Stimulated activated CD4-positive, alpha-beta T cell treated with anti-CD3 and anti-CD28 coated beads, Interleukin-15, amount 100 ng/mL, for 48 hours (primary cell): ENCODE measurements at places on chromosomes 5 and 9.
A peak's percentile ranks its signal among the peaks of the same experiment; 100 is the strongest.

DNA sequence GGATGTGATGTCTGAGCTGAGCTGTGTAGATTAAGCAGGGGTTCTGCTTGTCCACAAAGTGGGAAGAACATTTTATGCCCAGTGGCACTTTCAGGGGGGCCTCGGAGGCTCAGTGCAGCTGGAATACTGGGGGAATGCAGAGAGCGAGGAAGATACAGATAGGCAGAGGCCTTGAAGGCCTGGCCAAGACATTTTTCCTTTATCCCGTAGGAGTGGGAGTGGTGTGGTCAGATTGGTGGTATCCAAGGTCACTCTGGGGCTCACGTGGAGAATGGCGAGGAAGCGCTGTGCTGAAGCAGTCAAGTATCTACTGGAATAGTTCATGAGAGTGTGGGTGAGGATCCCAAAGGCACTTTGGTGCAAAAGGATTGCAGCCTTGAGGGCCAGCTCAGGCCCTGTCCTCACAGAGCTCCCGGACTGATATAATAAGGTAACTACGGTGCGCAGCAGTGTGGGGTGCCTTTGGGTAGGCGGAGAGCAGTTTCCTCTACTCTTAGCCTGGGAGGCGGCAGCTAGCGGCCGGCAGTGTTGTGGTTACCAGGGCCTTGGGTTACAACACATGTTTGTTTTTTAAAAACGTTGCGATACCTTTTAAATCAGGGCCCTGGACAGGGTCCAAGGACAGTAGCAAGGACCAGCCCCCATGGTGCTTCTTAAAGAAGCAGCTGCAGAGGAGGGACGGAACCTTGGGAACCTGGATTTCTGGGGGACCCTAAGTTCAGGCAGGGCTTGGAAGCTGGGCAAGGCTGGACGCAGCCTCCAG, 10.8 kb upstream of the CCDC69 start:
- no peak for DNase-seq

GRCh38 chr5:40796487-40796889, 1.7 kb downstream of the PRKAA1 start:
- no peak for DNase-seq

DNA sequence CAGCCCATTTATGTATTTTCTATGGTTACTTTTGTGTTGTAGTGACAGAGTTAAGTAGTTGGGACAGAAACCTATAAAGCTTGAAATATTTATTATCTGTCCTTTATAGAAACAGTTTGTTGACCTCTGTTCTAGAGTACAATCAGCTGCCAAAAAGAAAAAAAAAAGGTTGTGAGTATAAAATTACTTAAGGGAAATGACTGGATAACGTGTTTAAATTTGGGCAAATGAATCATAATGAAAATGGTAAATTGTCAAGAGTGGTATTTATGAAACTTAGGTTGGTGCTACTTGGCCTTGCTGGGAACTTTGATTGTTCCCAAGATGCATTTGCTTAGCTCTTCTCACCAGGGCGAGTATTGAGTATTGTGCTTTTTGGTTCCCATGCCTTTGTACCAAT, 70.2 kb upstream of the IL6ST start:
- DNase-seq, result no peak

DNA sequence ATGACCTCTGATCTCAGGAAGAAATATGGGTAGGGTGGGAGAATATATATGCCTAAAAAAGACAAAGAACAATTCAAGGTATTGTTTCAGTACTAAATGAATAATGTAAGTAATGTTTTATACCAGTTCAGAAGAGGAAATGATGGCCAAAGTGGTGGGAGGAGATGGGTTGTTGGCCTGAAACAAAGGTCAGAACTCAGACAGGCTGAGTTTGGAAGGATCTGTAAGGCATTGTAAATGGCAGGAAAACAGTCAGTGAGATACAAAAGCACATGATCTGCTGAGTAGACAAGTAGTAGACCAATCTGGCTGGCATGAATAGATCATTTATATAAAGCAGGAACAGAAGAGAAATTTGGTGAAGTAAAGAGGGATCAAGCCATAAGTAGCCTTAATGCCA, 175.8 kb upstream of the PLCXD3 start:
- DNase-seq, result no peak

GRCh38 chr5:10903786-10904560, 142.9 kb upstream of the DAP start:
- DNase-seq, result no peak

DNA sequence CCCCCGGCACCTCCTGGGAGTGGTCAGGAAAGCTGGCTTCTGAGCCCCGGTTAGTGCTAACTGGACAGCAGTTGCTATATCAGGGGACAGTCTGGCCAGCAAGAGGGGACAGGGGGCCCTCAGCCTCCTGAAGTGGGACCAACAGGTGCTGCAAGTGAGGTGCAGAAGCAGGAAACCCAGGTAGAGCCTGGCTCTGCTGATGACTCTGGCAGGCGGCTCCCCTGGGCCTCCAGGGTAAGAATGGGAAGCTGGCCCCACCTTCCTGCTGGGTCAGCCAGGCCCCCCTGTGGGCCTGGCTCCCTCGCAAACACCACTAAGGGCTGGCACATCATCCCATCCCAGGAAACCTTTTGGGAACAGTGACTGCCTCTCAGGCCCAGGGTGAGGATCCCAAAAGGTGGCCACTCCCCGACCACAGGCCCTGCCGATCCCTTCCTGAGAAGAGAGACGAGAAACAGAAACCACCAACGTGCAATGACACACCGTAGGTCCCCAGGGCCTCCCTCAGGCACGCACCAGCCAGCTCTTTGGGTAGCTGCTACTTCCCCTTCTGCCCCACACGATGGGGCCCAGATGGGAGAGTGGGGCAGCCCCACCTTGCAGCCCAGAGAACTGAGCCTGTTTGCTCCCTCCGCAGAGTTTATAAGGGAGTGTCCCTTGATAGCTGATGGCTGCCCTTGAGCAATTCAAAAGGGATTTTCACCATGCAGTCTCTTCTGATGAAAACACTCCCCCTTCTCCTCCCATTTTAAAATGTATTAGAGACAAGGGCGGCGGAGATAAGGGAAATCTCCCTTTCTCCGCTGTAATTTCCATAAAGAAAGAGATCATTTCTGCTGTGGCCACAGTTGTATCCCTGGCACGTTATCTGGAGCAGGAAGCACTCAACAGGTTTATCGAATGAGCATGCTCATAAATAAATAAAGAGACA, 76.8 kb downstream of the STK10 start:
- peak; percentile 88 for DNase-seq

GRCh38 chr5:55441107-55441771, 93.5 kb downstream of the PLPP1 start:
- no peak for DNase-seq

DNA sequence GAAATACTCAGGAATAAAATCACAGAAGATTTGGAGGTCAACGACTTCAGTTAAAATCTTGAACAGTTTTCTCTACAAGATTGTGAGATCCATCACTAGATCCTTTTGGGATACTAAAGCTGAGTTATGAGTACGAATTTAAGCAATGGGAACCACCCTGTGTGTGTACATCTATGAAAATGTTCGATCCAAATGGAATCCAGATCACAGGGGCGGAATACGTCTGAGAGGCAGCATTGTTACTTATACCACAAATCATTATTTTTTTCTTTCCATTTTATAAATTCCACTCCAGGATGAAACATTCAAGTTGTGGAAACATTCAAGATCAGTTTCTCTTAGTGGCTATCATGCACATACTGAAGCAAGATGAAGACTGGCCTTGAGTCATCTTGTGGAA, 239.3 kb upstream of the PAPPA start:
- DNase-seq, result no peak

GRCh38 chr9:85536076-85536475, 205.7 kb downstream of the AGTPBP1 start:
- no peak for DNase-seq

GRCh38 chr9:71770170-71770569, 1.9 kb upstream of the CEMIP2 start:
- DNase-seq, result no peak

- DNase-seq, result peak; percentile 74
Observed at GRCh38 chr9:114387680-114388356, at the start of gene AKNA. Gene AKNA (minus strand): TSS chr9:114387982. CDS start chr9:114381333, 6,649 bp downstream.

DNA sequence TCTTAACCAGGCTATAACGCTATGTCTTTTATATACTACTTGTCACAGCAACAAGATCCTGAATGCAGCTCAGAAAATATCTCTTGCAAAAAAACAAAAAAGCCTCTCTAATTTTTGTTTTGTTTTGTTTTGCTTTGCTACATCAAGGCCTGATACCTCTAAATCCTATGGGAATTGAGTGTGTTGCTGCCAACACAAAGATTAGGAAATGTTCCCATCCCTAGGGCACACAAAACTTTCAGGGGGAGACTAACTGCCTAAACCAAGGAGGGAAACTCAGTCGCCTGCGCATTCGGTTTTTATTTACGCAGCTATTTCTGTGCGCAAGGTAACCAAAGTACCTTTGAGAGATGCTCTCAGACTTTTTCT, 1.7 kb downstream of the SSBP2 start:
- no peak for DNase-seq

DNA sequence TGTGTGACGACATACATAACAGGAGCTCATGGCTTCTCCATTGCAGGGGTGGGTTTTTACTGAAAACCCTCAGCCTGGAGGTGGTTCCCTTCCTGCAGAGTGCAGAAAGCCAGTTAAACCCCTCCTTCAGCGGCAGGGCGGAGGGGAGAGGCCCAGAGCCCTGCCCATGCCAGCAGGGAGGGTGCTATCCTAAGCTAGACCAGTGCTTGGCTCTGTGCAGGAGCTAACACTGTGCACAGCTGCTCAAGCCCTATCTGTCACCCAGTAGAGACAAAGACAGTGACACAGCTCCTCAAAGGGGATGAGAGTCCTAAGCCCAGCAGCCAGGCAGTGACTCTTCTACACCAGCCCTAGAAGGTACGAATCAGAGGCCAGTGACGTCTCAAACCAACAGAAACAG, 70.0 kb upstream of the ZSWIM6 start:
- no peak for DNase-seq

DNA sequence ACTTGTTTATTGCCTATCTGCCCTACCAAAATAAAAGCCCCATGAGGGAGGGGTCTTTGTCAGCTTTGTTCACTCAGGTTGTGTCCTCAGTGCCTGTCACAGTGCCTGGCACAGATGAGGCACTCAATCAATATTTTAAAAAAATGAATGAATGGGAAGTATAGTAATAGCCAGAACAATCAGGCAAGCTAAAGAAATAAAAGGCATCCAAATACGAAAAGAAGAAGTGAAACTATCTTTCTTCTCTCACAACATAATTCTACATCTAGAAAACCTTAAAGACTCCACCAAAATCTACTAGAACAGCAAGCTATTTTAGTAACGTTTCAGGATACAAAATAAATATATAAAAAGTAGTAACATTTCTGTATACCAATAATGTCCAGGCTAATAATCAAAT, 37.8 kb upstream of the C5orf63 start:
- DNase-seq, result no peak

- no peak for DNase-seq
Observed at GRCh38 chr5:176922817-176923216, 23.7 kb upstream of the HK3 start.

- no peak for DNase-seq
Observed at GRCh38 chr5:96743065-96743768, 64.5 kb downstream of the ERAP1 start.

DNA sequence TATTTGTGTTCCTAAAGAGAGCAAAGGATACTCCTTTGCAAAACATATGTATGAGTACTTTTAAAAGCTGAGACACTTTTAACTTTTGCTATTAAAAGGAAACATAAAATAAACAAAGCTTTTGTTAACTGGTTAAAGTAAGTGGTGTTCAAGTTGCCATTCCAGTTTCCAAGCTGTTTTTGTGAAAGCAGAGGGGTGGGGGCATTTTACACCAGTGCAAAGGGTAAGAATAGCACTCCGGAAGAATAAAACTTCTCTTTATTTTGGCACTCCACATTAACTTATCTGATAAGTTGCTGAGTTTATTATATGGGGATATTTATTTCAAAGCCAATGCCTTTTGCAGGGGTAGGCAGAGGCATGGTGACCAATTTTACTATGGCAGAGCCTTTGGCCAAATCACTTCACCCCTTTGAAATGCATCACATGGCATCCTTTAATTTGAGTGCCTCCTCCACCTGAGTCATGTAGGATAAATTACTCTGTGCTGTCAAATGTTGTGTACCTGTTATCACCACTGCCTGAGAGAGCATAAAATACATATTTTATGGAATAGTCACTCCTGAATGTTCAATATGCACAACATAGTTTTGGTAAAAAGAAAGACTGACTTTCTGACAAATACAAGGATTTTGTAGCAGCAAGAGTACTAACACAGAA, 62.9 kb downstream of the MLLT3 start:
- no peak for DNase-seq

GRCh38 chr5:117812861-117813260, 1175.5 kb downstream of the DTWD2 start:
- no peak for DNase-seq

DNA sequence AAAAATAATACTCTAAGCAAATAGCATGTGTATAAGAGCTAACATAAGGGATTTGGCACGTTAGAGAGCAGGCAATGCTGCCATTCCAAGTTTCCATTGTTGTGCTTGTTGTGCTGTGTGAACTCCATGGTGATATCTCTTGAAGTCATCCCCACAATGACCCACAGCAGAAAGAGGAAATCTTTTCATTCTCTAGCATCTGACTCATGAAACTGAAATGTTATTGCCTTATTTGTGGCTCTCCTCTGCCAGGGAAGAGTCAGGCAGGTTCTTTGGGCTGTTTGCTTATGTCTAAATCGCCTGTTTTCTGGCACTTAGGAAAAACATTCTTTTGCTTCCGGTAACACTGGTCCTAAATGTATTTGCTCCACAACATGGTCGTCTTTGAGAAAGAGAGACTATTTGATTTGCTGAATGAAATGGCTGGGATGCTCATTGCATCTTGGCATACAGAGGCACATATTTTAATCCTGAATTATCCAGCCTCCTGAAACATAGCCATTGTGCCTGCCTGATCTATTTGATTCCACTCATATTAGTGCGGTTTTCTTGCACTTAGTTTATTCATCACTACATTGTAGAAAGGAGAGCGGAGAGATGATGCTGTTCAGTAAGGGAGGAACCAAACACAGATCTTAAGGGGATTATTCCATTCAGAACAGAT, 188.8 kb downstream of the CSNK1G3 start:
- DNase-seq, result no peak

- no peak for DNase-seq
Observed at GRCh38 chr5:40551496-40552491, 127.9 kb upstream of the PTGER4 start.

- DNase-seq, result no peak
Observed at GRCh38 chr5:3489239-3489843, 106.3 kb upstream of the IRX1 start.

DNA sequence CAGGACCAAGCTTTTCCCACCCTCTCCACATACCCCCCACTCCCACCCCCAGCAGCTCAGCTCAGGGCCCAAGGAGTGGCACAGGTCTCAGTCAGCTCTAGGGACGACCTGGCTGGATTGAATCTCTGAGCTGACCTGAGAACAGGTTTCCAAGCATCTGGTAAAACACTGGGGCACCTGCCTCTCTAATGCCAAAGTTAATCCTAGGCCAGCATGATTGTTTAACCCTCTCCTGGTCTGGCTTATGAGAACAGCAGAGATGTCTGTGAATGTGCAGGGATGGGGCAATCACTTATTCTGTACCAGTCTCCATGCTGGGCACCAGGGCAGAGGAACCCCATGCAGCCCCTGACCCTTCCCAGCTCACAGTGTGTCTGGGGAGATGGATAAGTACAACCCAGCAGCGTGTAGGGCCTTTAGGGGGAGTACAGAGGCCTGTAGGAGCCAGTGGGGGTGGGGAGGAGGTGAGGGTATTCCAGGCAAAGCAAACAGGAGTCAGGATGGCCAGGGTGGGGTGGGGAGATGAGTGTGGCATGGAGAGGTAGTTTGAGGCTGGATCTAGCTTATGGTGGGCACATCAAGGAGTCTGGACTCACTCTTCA, 678 bp upstream of the KIF12 start:
- no peak for DNase-seq
